Breast epithelium (tissue), 4 donors: ENCODE measurements at places on chromosomes 7 and 10. TPM values are rescaled to one million over a fixed set of nuclear protein-coding genes. Genes with fewer than 3 reads are reported as not detected.

DNA sequence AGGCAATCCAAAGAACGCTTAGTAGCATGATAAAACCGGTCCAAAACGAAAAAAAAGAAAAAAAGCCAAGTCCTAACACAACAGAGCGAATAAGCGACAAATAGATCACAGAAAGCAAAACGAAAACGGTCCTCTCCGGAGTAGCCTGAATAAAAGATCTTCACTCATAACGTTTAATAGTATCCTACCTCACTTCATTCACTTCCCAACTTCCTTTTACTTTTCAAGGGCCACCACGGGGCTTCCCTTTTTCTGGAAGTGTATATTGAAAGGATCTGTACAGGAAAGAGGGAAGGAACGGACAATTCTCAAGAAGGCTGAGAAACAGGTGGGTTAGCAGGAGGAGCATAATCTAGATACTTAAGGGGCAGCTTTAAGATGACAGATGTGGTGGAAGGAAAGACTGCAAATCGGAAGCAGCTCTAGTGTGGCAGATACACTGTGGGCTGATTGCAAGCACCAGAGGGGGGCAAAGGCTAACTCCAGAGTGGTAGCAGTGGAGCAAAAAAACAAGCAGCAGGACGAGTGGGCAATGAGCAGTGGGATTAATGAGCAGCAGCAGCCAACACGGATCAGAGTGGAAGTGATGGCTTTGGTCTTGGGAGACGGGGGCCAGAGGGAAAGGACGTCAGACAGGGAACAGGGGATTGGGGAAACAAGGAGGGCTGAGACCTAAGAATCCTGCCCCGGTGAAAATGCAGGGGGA lies 866 bp downstream of the CNOT4 start:
- H3K4me3 ChIP-seq = peak overlapping the region; percentile 84
- no peaks in the 10 kb centered on the region for H3K36me3 ChIP-seq
- DNase-seq = no peak
- no peaks in the 10 kb centered on the region for H3K27me3 ChIP-seq

Gene GHRHR
- not detected for total RNA-seq

Gene VPS41
- 45.8 TPM for total RNA-seq

Gene CYTH3
- total RNA-seq = 33.4 TPM

Gene MKX
- 2.3 TPM for total RNA-seq

DNA sequence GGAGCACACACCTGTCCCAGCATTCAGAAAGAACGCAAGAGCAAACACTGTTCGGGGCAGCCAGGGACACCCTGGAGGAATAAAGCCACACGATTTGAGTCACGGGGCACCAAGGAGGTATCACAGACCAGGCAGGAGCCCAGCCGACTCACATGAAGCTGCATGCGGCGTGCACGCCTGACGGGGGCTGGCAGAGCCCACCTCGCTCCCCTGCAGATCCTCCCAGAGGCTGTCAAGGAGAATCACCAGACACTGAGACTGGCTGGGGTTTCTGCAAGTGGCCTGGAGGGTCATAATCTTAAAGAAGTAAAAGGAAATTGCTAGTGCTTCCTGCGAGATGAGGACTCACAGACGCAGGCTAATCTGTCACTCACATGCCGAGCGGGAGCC lies 61.6 kb downstream of the TCERG1L start:
- H3K27ac ChIP-seq = no peak overlapping the region
- H3K4me1 ChIP-seq = no peaks in the 10 kb centered on the region
- DNase-seq = peak; percentile 25
- no peaks in the 10 kb centered on the region for H3K27me3 ChIP-seq
- no peaks in the 10 kb centered on the region for H3K36me3 ChIP-seq
- H3K4me3 ChIP-seq = no peak overlapping the region

GRCh38 chr7:105073143-105073542 lies 59.1 kb downstream of the KMT2E start:
- no peaks in the 10 kb centered on the region for H3K27me3 ChIP-seq
- peaks cover 9% of the 10 kb centered on the region for H3K36me3 ChIP-seq
- H3K4me3 ChIP-seq = no peak overlapping the region
- no peak overlapping the region for H3K27ac ChIP-seq

Gene SDK1
- 18.2 TPM for total RNA-seq

GRCh38 chr7:15720849-15721471 lies 34.5 kb upstream of the MEOX2 start:
- H3K27ac ChIP-seq = no peak overlapping the region
- DNase-seq = no peak
- no peaks in the 10 kb centered on the region for H3K36me3 ChIP-seq

- no peaks in the 10 kb centered on the region for H3K27me3 ChIP-seq
- no peaks in the 10 kb centered on the region for H3K4me1 ChIP-seq
- DNase-seq = no peak
Observed at GRCh38 chr7:33339074-33339790, 209.9 kb downstream of the BBS9 start.

Gene IGFBP3
- total RNA-seq = 708 TPM

Gene IFT22
- total RNA-seq = 19.7 TPM

Gene SRGN
- total RNA-seq = 208 TPM

- no peaks in the 10 kb centered on the region for H3K27me3 ChIP-seq
- DNase-seq = no peak
- no peak overlapping the region for H3K27ac ChIP-seq
- H3K4me3 ChIP-seq = no peak overlapping the region
- no peaks in the 10 kb centered on the region for H3K36me3 ChIP-seq
Observed at GRCh38 chr10:6619660-6620059, 39.6 kb upstream of the PRKCQ start.

DNA sequence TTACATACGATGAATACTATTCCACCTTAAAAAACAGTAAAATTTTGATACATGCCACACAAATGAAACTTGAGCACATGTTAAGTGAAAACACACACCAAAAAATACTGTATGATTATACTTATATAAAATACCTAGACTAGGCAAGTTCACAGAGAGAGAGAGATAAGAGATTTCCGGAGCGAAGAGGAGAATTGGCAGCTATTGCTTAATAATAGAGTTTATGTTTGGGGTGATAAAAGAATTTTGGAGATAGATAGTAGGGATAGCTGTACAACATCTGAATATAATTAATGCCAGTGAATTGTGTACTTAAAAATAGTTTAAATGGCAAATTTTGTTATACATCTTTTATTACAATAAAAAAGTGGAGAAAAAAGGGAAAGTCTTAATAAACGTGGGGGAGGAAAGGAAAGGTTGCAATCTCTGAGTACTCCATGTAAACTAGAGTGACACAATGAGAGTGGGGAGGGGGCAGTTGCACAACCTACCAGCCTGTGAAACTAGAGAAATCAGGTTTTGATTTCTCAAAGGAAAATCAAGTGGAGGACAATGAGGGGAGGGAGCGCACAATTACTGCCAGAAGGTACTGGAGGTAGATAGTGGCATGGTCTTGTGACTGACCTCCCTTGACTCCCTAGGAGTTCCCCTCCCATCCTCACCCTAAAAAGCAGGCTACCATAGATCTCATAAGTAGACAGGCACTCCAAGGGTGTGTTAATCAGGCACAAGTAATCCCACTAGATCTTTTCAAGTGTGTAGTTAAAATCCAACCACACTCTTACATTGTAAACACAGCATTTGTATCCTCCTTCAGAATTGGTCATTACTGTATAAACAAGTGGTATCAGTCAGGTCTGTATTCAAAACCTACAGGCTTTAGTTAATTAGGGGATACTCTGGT lies 31.6 kb upstream of the ANK3 start:
- H3K4me1 ChIP-seq = no peaks in the 10 kb centered on the region
- no peak overlapping the region for H3K4me3 ChIP-seq
- no peak for DNase-seq
- no peaks in the 10 kb centered on the region for H3K27me3 ChIP-seq
- no peak overlapping the region for H3K27ac ChIP-seq

GRCh38 chr10:102279104-102279503 lies 33.8 kb downstream of the GBF1 start:
- H3K4me1 ChIP-seq = no peaks in the 10 kb centered on the region
- H3K27ac ChIP-seq = no peak overlapping the region
- H3K4me3 ChIP-seq = no peak overlapping the region
- no peaks in the 10 kb centered on the region for H3K27me3 ChIP-seq
- no peaks in the 10 kb centered on the region for H3K36me3 ChIP-seq

GRCh38 chr10:70487824-70488223 lies 9.3 kb downstream of the PALD1 start:
- H3K4me1 ChIP-seq = no peaks in the 10 kb centered on the region
- no peak overlapping the region for H3K27ac ChIP-seq
- no peak overlapping the region for H3K4me3 ChIP-seq
- DNase-seq = no peak
- H3K27me3 ChIP-seq = no peaks in the 10 kb centered on the region

Gene RSPH10B2
- total RNA-seq = not detected

Gene LRIT1
- total RNA-seq = not detected

- H3K4me3 ChIP-seq = no peak overlapping the region
- H3K27ac ChIP-seq = no peak overlapping the region
- H3K36me3 ChIP-seq = no peaks in the 10 kb centered on the region
- H3K27me3 ChIP-seq = no peaks in the 10 kb centered on the region
Observed at GRCh38 chr10:71432956-71433767, 36.4 kb downstream of the CDH23 start.

- no peaks in the 10 kb centered on the region for H3K27me3 ChIP-seq
- no peak overlapping the region for H3K27ac ChIP-seq
- peaks cover 4% of the 10 kb centered on the region for H3K4me1 ChIP-seq
- no peak for DNase-seq
- no peak overlapping the region for H3K4me3 ChIP-seq
- H3K36me3 ChIP-seq = no peaks in the 10 kb centered on the region
Observed at GRCh38 chr10:119670717-119671116, 19.5 kb downstream of the BAG3 start.

Gene CFAP58
- 0.98 TPM for total RNA-seq

- H3K4me3 ChIP-seq = no peak overlapping the region
- H3K27ac ChIP-seq = no peak overlapping the region
- no peaks in the 10 kb centered on the region for H3K27me3 ChIP-seq
- no peaks in the 10 kb centered on the region for H3K4me1 ChIP-seq
Observed at GRCh38 chr7:146146831-146147486, 30.4 kb downstream of the CNTNAP2 start.

DNA sequence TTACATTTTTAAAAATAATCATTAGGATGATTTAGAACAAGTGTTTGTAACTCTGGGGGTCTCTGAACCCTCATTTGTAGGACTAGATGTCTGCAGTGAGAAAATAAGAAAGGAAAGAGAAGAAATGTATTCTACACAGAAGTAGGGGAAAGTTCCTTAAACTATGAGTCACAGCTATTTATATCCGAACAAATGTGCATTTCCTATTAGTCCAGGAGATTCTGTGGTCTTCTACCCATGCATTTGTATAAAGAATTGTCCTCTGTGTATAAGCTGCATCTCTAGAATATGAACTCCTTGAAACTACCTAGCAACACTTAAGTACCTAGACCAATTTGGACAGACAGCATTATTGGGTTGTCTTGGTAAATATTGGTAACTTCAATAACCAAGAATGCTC lies 15.9 kb upstream of the CD36 start:
- DNase-seq = no peak
- H3K4me3 ChIP-seq = no peak overlapping the region
- H3K27ac ChIP-seq = no peak overlapping the region
- no peaks in the 10 kb centered on the region for H3K27me3 ChIP-seq
- no peaks in the 10 kb centered on the region for H3K36me3 ChIP-seq

Gene PTPN20
- total RNA-seq = 0.64 TPM

Gene AKR1C8
- 0.33 TPM for total RNA-seq

Gene LIPJ
- total RNA-seq = 2.5 TPM

GRCh38 chr10:95767884-95768556 lies 12.1 kb downstream of the ENTPD1 start:
- H3K36me3 ChIP-seq = no peaks in the 10 kb centered on the region
- H3K27me3 ChIP-seq = no peaks in the 10 kb centered on the region
- no peak overlapping the region for H3K27ac ChIP-seq
- no peaks in the 10 kb centered on the region for H3K4me1 ChIP-seq
- no peak for DNase-seq

DNA sequence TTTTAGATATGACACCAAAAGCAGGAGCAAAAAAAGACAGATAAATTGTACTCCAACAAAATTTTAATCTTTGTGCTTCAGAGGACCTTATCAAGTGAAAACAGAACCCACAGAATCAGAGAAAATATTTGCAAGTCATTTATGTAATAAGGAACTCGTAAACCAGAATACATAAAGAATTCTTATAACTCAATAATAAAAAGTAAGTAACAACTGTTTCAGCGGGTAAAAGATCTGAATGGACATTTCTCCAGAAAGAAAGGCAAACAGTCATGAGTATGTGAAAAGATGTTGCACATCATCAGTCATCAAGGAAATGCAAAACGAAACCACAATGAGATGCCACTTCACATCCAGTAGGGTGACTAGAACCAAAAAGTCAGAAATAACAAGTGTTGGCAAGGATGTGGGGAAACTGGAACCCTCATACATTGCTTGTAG lies 167.7 kb upstream of the KCTD7 start:
- no peak for DNase-seq
- H3K4me1 ChIP-seq = no peaks in the 10 kb centered on the region
- no peak overlapping the region for H3K27ac ChIP-seq
- no peaks in the 10 kb centered on the region for H3K27me3 ChIP-seq
- H3K36me3 ChIP-seq = no peaks in the 10 kb centered on the region

Gene EGR2
- total RNA-seq = 9.2 TPM

Gene AOAH
- total RNA-seq = 13.3 TPM

- no peak overlapping the region for H3K4me3 ChIP-seq
- no peak overlapping the region for H3K27ac ChIP-seq
- no peaks in the 10 kb centered on the region for H3K4me1 ChIP-seq
Observed at GRCh38 chr7:125316466-125316865, 386.8 kb upstream of the POT1 start.

Gene SCART1
- 3.7 TPM for total RNA-seq

DNA sequence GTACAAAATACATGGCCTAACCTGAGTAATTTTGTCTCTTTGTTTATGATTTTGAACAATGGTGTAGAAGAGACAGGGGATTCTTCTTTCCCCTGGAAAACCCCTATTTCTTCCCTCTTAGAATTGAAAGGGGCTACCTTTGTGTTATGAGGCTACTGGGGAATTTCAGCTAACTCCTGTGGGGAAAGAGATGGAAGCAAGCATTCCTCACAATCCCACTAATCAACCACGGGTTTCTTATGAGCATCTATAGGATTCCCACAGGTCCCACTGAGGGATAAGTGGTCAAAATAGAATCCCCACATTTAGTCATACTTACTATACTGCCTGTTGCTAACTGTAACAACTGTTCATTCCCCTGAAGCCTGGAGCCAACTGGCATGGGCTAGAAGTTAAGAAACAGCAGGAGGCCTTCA lies 32.2 kb upstream of the ITGB8 start:
- H3K27me3 ChIP-seq = no peaks in the 10 kb centered on the region
- no peak overlapping the region for H3K4me3 ChIP-seq
- no peak for DNase-seq
- H3K4me1 ChIP-seq = no peaks in the 10 kb centered on the region
- no peaks in the 10 kb centered on the region for H3K36me3 ChIP-seq

Gene PDCD11
- 16.2 TPM for total RNA-seq

DNA sequence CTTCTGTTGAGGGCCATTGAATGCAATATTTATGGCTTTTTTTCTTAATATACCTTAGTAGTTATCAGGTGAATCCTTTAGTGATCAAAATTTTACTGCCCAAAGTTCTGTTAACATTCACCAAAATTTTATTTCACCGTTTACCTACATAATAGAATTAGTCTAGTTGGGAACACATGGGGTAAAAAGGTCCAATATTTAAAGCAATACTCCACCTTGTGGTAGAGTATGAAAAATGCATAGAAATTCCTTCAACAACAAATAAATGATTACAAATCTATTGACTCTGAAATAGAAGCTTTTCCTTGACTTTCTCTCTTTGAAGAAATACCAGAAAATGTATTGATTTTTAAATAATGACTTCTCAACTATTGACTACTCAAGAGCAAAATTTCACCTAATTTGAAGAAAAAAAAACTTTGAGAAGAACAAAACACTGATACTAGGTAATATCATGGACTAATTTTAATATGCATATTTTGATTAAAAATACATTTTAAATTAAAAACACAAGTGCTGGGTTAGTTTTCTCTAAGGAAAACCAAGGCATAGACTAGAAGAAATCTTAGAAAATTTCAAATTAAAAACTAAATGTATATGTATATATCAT lies 43.3 kb downstream of the POLR1F start:
- H3K27me3 ChIP-seq = no peaks in the 10 kb centered on the region
- no peaks in the 10 kb centered on the region for H3K4me1 ChIP-seq
- H3K27ac ChIP-seq = no peak overlapping the region
- H3K4me3 ChIP-seq = no peak overlapping the region
- peaks cover 5% of the 10 kb centered on the region for H3K36me3 ChIP-seq
